ENCODE measurements at places on chromosomes 2 and 18.

DNA sequence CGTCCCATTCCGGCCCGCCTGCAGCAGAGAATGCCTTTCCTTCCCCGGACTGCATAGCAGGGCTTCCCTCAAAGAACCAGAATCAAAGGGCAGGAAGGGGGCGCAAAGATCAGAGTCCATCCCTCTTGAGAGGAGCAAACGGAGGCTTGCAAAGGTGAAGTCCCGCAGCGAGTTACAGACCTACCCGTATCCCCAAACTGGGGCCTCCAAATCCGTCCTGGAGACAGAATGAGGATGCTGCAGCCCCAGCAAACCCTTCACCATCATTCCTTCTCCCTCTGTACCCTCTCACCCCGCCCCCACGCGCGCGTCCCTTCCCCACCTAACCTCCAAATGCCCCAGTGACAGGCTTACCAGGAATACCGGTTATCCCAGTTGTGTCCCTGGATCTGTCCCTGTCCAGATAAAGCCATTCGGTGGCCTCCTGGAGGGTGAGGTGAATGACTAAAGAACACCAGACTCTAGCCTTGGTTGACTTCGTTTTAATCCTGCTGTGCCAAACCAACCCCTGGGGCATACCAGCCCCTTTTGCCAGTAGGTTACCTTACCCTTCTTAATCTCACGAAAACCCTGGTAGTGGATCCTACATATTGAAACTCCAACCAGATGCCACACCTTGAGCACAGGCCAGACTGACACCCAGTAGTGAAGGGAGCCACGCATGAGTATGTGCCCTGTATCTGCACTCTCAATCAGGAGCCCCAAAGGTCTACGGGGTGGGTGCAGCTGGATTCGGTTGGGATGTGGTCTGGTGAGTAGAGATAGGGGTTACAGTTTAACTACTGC lies 961 bp upstream of the SLC40A1 start:
- no peak for DNase-seq

GRCh38 chr18:31269566-31269965 lies 48.4 kb upstream of the DSG1 start:
- DNase-seq = no peak

- DNase-seq = no peak
These were observed 54.6 kb upstream of the NFU1 start for GRCh38 chr2:69491864-69492263.

GRCh38 chr2:165877565-165878550 lies 75.7 kb downstream of the TTC21B start:
- no peak for DNase-seq

GRCh38 chr18:76174451-76174850 lies 320.6 kb downstream of the ZNF516 start:
- no peak for DNase-seq

Data from urothelium cell line (cell line).